ENCODE measurements at places on chromosomes 16 and 17.

GRCh38 chr16:13291591-13292333 is 390.4 kb downstream of the SHISA9 start:
- DNase-seq = no peak

DNA sequence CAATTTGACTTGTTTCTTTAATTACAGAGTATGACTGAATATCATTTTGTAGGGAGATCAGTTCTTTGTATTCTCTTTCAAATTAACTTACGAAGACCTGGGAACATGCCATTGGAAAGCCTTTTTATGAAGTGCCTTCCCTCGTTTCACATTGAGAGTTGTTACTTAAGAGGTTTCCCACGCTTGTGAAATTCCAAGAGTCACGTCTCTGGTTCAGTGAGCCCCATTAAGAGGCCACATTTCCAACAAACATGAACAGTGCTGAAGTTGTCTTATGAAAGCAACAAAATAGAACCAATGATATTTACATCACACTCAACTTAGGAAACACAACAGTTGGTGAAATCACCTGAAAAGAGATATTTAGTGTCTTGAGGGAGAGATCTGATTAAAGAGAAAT is 334.1 kb downstream of the TOX3 start:
- no peak for DNase-seq

GRCh38 chr17:77898521-77899434 is 59.7 kb upstream of the TNRC6C start:
- DNase-seq = no peak

DNA sequence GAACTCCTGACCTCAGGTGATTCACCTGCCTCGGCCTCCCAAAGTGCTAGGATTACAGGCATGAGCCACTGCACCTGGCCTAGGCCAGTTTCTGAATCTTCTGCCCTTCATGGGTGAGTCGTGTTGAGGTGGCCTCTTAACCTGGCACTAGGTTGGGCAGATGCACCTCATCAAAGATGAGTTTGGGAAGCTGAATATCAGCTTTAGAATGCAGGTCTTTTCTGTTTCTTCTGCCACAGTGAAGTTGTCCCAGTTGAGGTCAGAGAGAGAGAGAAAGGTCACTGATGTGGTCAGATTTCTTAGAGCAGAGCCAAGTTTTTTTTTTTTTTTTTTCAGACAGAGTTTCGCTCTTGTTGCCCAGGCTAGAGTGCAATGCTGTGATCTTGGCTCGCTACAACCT is 111.3 kb upstream of the WSCD1 start:
- DNase-seq = no peak

DNA sequence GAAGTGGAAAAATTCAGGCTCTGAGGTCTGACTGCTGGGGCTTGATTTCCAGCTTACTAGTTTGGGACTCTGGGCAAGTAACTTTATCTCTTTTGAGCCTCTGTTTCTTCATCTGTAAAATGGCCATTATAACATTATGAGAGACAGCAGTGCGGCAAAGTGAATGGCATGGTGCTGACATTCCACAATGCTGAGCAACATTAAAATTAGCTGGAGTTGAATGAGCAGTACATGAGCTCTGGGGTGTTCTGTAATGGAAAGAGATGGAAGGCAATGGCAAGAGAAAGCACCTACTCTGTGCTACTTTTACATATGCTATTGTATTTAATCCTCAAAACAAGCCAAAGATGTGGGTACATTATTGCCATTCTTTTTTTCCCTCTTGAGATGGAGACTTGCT is 535.7 kb upstream of the CDH11 start:
- no peak for DNase-seq

GRCh38 chr16:67805718-67806427 is 487 bp downstream of the RANBP10 start:
- no peak for DNase-seq

DNA sequence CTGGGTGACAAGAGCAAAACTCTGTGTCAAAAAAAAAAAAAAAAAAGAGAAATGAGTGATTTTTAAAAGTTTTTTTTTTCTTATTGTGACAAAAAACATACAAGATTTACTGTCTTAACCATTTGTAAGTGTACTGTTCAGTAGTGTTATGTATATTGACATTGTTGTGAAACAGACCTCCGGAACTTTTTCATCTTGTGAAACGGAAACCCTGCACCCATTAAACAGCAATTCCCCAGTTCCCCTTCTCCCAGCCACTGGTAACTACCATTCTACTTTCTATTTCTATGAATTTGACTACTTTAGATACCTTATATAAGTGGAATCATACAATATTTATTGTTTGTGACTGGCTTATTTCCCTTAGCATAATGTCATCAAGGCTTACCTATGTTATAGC is 18.7 kb downstream of the DUS2 start:
- DNase-seq = no peak

DNA sequence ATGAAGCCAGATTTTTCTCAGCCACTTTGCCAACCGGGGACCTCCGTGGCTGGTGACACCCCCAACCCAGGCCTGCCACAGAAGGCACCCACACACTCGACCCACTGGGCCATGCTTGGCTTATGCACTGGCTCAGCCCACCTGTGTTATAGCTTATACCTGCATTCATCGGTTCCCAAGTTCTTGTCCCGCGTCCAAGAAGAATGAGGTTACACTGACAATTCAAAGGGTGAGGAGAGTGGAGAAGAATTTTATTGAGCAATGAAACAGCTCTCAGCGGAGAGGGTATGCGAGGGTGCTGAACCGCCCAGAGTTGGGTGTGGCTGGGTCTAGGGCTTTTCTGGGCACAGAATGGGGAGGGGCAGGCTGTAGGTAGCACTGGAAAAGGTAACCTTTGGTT is 22.2 kb upstream of the CDH15 start:
- no peak for DNase-seq

DNA sequence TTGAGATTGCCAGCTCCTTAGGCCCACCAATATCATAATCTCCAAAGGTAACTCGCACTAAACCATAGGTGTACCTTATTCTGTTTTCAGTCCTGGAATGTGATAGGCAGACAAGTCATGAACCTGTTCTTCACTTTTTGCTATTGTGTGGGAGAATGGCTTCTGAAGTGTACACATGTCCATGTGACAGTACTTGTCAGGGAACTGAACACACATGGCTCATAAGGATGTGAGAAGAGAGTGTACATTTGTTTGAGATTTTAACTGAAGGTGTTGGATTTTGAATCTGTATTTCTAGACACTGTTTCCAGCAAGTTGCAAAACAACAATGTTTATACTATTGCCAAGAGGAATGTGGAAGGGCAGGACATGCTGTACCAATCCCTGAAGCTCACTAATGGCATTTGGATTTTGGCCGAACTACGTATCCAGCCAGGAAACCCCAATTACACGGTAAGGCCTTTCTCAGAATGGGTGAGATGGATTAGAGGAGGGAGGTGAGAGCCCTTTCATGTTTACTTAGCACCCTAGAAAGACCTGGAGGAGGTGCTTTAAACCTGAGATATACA is 14.5 kb upstream of the RASL10B start:
- DNase-seq = no peak

DNA sequence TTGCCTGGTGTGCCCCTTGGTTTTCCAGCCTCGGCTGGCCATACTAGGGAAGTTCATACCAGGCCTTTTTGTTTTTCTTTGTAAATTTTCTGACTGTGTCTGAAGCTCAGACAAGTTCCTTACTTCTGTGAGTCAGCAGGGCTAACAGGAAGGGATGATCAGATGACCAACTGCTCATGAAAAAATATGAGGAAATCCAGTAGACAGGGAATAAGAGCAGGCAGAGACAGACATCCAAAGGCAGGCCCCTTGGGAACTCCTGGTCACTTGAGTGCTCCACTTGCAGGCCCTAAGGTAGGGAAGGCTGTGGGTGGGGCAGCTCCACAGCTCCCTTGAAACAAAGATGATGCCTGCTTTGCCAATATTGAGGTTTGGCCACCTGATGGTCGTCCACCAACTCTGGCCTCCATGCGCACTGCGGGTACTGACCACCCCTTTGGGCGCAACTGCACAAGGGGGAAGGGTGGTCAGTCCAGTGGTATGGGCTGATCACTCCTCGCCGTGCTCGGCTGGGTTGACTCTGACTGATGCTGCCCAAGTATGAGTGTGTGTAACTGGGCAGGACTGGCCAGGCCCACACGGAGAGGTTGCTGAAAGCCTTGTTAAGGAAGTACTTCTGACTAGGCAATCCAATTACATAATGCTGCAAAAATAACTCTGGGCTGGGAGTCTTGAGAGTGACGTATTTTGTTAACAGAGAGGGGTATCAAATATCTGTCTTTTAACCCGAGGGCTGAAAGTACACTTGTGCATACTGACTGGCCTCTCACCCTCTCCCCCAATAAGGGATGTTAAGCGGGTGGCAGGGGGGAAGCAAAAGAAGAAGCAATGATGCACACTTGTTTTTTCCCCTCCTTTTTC is 20.8 kb upstream of the ZFHX3 start:
- no peak for DNase-seq

- DNase-seq = no peak
These were observed 16.6 kb downstream of the COG1 start for GRCh38 chr17:73209436-73209835.

- no peak for DNase-seq
These were observed 188.0 kb upstream of the TNRC6C start for GRCh38 chr17:77770331-77771105.

DNA sequence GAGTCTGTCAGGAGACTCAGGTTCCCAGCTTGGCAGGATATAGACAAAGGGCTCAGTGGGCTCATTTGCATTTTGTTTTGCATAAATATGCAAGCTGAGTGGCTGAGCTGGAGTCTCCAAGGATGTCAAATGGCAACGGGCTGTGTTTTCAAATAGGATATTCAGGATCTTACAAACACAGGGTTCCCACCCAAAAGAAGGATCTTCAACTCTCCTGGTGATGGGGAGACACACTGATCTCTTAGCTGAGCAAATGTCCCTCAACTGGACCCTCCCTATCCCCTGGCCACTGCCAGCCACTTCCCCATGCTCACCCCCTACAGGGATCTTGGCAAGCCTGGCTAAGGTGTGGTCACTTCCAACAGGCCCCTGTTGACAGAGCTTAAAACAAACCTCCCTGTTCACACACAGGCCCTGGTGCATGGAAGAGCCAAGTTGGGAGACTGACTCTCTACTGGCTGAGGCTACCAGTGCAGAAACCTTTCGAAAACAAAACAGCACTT is 61.6 kb downstream of the SOX9 start:
- DNase-seq = no peak

GRCh38 chr16:24700549-24701392 is 28.7 kb upstream of the TNRC6A start:
- peak; percentile 28 for DNase-seq

GRCh38 chr16:53974484-53975080 is 270.6 kb downstream of the FTO start:
- DNase-seq = no peak

GRCh38 chr17:37756051-37756450 is 11.2 kb upstream of the HNF1B start:
- DNase-seq = no peak

- no peak for DNase-seq
These were observed 355.2 kb downstream of the HAPSTR1 start for GRCh38 chr16:9446471-9447194.

GRCh38 chr17:36867716-36868341 is 69.4 kb upstream of the LHX1 start:
- no peak for DNase-seq

GRCh38 chr16:23035240-23035639 is 114.0 kb downstream of the USP31 start:
- DNase-seq = no peak

GRCh38 chr17:71801301-71801700 is 319.5 kb upstream of the SOX9 start:
- DNase-seq = no peak

GRCh38 chr17:20184977-20185619 is 175.9 kb downstream of the SPECC1 start:
- no peak for DNase-seq

DNA sequence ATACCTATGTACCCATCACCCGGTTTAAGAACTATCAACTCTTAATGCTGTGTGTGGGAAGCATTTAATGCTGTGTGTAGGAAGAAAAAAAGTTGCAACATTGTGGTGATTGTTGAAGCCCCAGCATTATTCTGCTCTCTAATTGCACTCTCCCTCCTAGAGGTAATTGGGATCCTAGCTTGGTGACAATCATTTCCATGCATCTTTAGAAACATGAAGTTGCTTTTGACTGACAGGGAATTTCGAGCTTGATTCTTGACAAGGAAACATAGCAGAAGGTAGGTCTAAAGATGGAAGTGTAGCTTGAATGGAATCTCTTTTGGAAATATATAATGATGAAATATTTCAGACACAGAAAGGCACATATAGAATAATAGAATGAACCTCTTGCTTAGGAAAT is 27.3 kb downstream of the HEXIM2 start:
- no peak for DNase-seq

DNA sequence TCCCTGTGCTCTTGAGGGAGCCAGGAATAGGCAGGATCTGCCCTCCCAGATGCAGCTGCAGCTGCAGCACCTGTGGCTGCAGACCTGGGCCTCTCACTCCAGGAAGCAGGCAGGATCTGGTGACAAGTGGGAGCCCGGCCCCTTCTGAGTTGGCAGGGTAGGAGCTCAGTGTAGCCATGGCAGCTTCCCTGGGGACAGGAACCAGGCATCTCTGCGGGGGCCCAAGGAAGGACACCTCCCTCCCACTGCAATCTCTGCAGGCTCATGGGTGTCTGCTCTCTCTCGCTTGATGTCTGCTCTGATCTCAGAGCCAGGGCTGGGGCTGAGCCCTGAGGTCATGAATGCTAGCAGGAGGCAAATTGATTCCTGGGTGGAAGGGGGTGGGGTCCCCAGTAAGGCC is 592.5 kb upstream of the CA10 start:
- peak; percentile 6 for DNase-seq

GRCh38 chr17:79438546-79439334 is 172.1 kb downstream of the RBFOX3 start:
- no peak for DNase-seq

DNA sequence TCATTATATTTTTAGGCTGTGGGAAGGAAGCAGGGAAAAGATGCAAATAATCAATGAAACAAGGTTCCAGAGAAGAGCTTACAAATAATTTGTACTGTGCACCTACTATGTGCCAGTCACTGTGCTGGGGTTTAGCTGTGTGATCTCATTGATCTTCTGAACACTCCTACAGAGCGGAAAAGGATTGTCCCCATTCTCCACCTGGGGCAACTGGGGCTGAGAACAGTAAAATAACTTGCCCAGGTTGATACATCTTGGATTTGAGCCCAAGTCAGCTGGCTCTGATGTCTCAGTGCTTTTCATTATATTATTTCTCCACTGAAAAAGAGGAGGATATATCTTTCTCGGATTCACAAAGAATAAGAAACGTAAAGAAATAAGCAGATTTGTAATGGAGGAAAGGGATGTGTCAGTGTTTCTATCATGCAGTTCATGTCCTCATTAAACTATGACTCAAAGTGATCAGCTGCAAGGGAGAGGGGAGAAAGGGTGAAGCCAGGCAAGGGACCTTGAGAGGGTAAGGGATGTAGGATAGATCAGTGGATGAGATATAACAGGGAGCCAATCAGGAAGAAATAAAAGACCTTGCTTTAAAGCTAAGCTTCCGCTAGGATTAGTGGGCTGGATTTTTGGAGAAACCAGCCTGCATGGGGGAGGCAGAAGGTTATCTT is 143.6 kb upstream of the NOL11 start:
- no peak for DNase-seq
